Testis (tissue), 5 donors: ENCODE measurements at places on chromosomes 12 and 14. TPM values are rescaled to one million over a fixed set of nuclear protein-coding genes. Genes with fewer than 3 reads are reported as not detected.

- H3K36me3 ChIP-seq = no peaks in the 10 kb centered on the region
- no peak overlapping the region for H3K4me3 ChIP-seq
- no peaks in the 10 kb centered on the region for H3K4me1 ChIP-seq
- H3K27ac ChIP-seq = no peak overlapping the region
- DNase-seq = no peak
These were observed 109.3 kb downstream of the C12orf42 start for GRCh38 chr12:103386451-103386850.

AMDHD1 gene
- polyA plus RNA-seq = 0.67 TPM

DNA sequence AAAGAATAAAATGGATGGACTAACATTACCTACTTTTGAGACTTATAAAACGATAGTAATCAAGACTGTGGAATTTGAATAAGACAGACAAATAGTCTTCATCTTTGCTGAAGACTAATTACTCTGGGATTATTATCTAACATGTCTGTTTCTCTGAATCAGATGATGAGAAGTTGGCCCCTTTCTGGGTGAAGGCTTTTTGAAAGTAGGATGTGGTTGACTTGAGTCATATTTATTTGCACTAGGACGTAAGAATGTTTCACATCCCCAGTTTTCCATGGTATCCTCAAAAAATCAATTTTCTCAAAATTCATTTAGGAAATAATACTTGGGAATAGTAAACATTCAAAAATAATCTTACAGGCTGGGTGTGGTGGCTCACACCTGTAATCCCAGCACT, 31.8 kb downstream of the PKP2 start:
- no peak for DNase-seq
- no peaks in the 10 kb centered on the region for H3K27me3 ChIP-seq
- H3K27ac ChIP-seq = no peak overlapping the region
- H3K4me1 ChIP-seq = no peaks in the 10 kb centered on the region
- no peaks in the 10 kb centered on the region for H3K36me3 ChIP-seq

DNA sequence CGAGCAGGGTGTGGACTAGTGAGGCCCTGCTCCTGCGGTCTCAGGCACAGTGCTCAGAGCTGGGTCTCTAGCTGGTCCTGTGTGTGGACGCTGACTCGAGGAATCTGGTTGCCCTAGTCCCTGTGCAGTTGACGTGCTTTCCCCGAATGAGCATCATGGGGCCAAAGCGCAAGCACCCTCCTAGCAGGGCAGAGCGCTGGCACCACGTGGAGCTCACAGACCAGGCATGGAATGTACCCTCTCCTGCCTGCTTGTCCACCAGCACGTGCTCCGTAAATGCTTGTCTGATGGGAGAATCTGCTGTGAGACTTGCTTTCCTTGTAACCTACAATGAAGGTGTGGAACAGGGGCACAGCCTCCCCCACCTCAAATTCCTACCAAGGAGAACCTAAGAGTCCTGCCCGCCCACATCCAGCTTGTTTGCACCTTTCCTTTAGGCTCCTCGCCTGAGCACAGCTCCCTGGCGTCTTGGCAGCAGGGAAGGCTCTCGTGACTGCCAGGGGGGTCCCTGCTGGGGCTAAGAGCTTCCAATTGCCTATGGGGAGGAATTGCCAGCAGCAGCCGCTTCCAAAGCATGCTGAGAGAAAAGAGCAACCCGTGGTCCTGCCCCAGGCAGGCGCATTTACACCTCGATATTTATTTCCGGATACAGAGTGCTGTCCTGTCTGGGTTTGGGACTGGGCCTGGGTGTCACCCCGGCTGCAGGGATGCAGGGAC, 125.0 kb downstream of the PIWIL1 start:
- no peaks in the 10 kb centered on the region for H3K4me1 ChIP-seq
- H3K36me3 ChIP-seq = no peaks in the 10 kb centered on the region
- DNase-seq = no peak
- H3K4me3 ChIP-seq = no peak overlapping the region
- H3K27me3 ChIP-seq = no peaks in the 10 kb centered on the region

DNA sequence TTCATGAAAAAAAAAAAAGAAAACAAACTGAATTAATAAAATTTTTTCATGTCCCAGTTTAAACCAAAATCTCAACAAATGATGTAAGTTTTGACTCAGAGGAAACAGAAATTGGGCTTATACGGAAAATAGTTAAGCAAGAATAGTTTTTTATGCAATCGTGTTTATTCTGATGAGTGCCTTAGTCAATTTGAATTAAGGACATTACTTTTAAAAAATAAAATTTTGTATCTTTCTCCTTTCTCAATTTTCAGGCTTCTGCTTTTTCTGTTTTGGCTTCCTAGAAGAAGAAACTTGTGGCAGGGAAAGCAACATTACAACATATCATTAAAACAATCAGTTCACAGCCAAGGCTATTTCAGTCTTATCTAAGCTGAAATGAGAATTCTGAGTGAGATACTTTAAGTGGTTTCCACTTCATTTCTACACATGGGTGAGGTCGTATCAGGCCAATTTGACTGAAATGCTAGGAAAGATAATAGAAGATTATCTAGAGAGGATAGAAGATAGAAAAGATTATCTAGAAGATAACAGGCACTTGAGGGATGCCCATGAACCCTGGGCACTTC, 52.4 kb downstream of the BCL2L14 start:
- H3K27me3 ChIP-seq = no peaks in the 10 kb centered on the region
- no peaks in the 10 kb centered on the region for H3K36me3 ChIP-seq
- H3K27ac ChIP-seq = no peak overlapping the region
- no peak overlapping the region for H3K4me3 ChIP-seq
- no peak for DNase-seq
